ENCODE measurements at places on chromosomes 4 and X.

DNA sequence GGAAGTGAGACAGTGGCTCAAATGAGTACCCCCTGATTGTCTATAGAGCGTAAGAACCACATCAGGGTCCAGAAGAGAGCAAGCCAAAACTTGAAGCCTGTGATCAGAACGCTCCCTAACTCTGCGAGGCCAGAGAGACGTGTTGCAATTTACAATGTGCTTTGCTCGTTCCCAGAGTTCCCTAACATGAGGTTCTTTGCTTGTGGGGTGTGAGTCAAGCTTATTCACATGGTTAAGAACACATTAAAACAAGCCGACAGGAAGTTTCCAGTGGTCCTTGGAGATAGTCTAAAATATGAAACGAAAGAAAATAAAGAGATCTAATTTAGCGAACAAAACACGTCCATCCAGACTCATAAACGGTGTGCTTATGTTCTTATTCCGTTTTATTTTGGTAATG, 702.3 kb downstream of the TRIML1 start:
- DNase-seq: no peak

DNA sequence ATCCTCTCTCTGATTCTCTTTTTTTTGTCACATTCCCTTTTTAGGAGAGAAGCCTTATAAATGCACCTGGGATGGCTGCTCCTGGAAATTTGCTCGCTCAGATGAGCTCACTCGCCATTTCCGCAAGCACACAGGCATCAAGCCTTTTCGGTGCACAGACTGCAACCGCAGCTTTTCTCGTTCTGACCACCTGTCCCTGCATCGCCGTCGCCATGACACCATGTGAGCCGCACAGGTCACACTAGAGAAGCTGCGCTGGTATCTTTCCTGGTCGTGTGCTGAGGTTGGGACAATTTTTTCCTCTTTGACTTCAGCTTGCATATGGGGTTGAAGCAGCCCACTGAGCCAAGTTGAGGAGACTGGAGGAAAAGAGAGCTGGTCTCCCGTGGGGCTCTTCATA, 52.1 kb downstream of the KLF8 start:
- DNase-seq: no peak

DNA sequence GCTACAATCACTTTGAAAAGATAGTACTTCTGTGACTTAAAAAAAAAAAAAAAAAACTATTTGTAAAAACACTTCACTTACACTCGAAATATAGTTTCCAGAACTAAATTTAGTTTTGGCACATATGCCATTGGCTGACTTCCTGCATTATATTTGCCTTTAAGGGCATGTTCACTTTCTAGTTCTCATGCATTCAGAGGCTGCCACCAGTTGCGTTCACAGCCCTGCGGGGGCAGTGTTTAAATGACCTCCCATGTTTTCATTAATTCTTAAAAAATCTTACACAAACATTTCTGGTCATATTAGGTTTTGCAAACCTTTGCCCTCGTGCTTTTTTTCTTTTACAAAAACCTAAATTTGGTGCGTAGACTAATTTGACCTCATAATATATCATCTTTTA, 12.4 kb upstream of the ARHGAP6 start:
- no peak for DNase-seq

- no peak for DNase-seq
Observed at GRCh38 chrX:153635388-153635787, 11.6 kb upstream of the DUSP9 start.

DNA sequence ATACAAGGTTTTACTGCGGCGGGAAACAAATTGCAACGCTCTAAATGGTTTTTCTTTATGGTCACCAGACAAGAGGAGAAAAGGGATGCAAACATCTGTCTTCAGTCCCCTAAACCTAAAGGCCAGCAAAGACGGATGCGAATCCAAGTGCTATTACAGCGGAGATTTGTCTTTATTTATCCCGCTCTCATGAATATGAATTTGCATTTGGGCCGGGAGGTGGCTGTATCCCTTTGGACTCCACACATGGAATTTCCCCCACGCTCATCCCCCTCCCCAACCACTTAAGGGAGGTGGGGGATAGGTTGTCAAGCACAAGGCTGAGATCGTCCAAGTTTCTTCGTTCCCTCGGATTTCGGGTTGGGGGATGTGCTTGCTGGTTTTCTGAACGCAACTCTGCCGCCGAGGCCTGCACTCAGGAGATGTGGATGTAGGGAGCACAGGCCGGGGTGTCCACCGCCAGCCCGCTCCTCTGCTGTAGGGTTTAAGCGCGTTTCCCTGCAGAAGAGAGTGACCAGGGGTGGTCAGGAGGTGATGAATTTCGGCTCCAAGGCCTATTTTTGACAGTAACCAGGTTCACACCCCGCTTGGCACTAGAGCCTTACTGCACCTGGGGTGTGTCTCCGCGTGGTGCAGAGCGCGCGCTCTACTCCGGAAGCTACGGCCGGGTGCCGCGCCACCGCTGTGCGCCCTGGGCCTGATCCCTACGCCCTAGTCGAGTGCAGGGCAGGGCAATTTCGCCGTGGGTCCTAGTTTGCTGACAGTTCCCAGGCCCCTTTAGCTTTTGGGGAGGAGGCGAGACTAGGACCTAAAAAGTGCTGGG, 2.3 kb upstream of the PHOX2B start:
- no peak for DNase-seq

DNA sequence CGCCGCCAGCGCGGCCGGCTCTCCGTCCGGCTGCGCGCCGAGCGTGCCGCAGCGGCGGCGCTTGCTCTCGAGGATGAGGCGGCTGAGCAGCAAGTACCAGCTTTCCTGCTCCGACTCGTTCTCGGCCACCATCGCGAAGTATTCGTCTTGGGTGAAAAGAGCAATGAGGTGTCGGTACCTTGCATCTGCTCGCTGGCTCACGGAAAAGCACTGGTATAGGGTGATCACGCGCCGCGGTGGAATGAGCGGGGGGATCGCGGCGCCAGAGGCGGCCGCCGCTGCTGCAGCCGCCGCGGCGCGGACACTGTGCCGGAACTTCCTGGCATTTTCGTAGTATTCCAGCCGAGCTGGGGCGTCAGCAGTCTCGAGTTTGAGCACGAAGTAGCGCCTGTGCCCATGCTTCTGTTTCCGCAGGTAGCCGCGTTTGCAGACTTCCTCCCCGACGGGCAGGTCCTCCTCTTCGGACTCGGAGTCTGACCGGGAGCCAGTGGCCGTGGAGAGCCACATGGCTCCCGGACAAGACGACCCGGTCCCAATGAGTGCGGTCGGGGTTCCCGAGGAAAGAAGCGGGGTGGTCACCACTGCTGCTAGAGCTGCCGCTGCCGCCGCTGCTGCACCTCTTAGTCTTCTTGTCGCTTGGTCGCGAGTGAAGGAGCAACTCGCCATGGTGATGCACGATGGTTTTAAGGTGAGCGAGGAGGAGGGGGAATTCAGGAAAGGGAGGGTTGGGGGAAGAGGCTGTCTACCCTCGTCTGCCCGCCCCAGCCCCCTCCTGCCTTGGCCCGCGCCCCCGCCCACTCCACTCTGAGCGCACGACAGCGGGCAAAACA, 469 bp downstream of the IRS4 start:
- DNase-seq: no peak

- DNase-seq: no peak
Observed at GRCh38 chrX:68867458-68868112, 38.8 kb downstream of the EFNB1 start.

GRCh38 chr4:90187148-90187884, 60.1 kb downstream of the CCSER1 start:
- no peak for DNase-seq

DNA sequence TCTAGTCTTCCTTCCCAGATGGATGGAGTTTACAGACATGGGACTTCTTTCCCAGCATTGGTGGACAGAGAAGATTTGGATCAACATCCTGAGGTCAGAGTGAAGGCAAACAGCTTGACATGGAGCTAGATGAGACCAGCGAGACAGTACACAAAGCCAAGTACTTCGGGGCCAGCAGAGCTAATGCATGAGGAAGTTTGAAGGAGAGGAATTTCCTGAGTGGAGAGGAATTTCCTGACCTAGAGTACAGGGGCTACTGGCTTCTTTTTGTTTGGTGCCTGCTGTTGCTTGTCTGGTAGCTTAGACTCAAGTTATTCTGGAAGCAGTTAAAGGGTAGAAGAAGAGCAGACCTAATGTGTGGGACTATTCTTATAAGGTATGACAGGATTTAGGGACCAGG, 69.1 kb upstream of the EOLA2 start:
- no peak for DNase-seq

DNA sequence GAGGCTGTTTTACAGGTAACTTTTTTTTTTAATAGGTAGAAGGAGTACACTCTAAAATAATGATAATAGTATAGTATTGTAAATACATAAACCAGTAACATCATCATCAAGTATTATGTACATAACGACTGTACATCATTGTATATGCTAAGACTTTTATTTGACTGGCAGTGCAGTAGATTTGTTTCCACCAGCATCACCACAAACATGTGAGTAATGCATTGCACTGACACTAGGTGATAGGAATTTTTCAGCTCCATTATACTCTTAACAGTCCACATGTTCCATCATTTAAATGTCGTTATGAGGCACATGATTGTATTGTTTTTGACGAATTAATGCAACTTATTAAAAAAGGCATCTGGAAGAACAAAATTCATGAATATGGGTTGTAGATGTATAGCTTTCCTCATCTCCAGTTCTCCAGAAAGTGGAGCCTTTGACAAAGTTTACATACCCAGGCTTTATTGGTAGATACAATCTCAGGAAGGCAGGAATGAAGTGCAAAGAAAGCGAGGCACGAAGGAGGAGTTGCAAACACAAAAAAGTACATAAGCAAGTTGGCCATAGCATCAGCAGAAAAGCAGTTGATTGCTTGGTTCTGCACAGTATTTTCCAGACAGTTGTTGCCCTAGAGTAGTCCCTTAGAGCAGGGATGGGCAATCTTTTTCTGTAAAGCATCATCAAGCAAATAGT, 336.9 kb upstream of the NR3C2 start:
- no peak for DNase-seq

- no peak for DNase-seq
Observed at GRCh38 chrX:65196758-65197360, 220.6 kb upstream of the ZC4H2 start.

- no peak for DNase-seq
Observed at GRCh38 chrX:24131476-24131875, 18.1 kb upstream of the ZFX start.

DNA sequence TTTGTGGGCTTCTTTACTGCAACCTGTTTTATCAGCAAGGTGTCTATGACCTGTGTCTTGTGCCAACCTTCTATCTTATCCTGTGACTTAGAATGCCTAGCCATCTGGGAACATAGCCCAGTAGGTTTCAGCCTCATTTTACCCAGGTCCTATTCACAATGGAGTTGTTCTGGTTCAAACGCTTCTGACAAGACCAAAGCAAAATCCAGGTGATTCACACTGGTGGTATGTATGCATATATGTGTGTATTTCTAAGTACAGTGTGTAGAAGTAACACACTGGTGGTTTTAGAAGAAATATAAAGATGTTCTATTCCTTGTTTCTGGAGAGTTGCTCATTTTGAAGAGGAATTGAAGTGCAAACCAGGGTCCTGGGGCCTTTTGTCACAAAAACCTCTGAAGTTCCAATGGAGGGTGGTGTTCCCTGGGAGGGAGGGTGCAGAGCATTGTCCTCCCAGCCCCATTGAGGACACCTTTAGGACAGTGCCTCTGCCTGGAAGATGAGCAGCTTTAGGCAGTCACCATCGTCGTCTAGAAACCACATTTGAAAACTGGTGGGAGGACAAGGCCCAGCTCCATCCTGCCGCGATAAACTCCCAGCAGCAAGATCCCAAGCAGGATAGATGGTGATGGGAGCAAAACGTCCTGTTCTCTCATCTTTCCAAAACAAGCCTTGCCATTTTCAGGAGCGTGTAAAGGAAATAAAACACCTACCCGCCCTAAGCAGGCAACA, 191.4 kb downstream of the TSPAN5 start:
- DNase-seq: no peak

- no peak for DNase-seq
Observed at GRCh38 chrX:48802905-48803200, 986 bp downstream of the HDAC6 start.

- no peak for DNase-seq
Observed at GRCh38 chr4:9968472-9968871, 52.8 kb downstream of the SLC2A9 start.

GRCh38 chrX:32480019-32480418, 731.3 kb downstream of the DMD start:
- no peak for DNase-seq

DNA sequence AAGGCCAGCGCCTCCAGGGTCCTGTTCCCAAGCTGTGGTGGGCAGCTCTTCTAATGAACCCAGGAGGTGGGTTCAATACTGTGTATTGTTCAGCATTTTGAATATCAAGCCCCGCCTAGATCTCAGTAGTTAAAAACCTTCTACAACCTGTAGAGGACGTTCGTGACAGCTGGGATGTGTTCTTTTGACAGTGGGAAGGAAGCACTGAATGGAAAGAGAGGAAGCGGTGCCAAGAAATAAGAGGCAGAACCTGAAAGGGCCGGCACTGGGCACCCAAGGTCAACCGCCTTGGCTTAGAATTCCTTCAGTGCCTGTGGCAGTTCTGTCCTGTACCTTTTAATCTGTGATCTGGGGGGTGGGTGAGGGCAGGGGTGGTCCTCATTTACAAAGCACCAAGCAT, 73.1 kb downstream of the CC2D2A start:
- no peak for DNase-seq

DNA sequence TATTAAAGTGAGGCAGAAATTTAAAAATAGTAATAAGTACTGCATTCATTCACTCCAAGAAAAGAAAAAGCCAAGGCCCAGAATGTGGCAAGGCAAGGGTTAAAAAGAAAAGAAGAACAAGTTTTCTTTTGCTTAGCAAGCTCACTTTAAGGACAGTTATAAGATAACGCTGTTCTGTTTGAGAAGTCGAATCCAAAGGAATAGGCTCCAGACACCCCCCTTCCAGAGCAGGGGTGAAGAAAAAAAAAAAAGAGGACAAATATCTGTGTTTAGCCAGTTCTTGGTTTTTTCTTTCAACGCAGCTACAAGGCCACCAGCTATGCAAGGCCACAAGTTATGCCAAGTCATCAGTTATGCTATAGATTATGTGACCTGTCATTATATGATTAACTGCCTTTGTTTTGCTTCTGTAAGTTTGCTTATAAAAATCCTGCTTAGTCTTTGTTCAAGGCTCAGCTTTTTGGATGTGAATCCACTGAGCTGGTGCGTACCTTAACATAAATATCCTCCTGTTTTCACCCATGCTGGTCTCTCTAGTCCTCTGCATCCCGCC, 1.4 kb downstream of the GRK4 start:
- no peak for DNase-seq

GRCh38 chr4:37967736-37968135, 7.5 kb downstream of the PTTG2 start:
- DNase-seq: no peak

GRCh38 chr4:14848229-14848628, 154.1 kb upstream of the CPEB2 start:
- no peak for DNase-seq

DNA sequence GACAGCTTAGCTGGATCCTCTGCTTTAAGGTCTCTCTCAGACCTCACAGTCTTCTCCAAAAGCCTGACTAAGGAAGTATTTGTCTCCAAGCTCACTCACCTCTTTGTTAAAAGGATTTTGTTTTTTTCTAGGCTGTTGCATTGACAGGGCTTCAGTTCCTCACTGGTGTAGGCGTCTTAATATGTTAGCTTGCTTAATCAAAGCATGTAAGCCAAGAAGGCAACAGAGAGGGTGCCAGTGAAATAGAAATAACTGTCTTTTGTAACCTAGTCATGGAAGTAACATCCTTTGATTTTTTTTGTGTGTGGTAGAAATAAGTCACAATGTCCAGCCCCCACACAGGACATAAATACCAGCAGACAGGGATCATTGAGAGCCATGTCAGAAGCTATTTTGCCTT, 58.8 kb downstream of the FIP1L1 start:
- no peak for DNase-seq

Data from non-pigmented ciliary epithelial cell (primary cell).